ENCODE measurements at places on chromosomes 5 and 9. TPM values are rescaled to one million over a fixed set of nuclear protein-coding genes. Genes with fewer than 3 reads are reported as not detected.

DNA sequence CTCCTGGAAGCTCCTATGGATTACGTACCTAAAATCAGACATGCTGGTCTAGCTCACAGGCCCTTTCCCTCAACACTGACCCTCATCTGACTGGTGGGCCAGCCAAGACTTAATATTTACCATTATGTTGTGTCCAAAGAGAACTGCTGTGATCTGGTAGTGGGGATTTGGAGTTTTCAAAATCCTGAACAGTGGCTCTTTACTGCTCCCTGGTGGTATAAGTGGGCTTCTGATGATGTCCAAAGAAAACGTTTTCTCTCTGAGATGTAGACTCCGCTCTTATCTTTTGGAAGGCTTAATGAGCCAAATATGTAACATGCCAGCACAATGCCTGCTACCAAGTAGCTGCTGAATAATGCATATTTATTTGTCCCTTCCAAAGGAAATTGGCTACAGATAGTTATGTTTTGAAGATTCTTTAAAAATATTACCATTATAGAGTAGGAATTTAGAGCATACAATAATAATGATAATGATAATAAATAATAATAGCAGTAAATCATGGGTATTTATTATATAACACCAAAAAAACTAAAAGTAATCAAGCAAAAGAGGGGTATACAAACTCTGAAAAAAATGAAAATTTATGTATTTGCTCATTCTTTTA lies 406.6 kb upstream of the TNC start:
- H3K27me3 ChIP-seq = no peaks in the 10 kb centered on the region
- no peak overlapping the region for H3K4me3 ChIP-seq
- H3K36me3 ChIP-seq = no peaks in the 10 kb centered on the region
- no peaks in the 10 kb centered on the region for H3K4me1 ChIP-seq
- H3K27ac ChIP-seq = no peak overlapping the region

GRCh38 chr5:143032581-143032836 lies 262.3 kb downstream of the ARHGAP26 start:
- no peaks in the 10 kb centered on the region for H3K36me3 ChIP-seq
- no peak overlapping the region for H3K27ac ChIP-seq
- no peak overlapping the region for H3K4me3 ChIP-seq

DNA sequence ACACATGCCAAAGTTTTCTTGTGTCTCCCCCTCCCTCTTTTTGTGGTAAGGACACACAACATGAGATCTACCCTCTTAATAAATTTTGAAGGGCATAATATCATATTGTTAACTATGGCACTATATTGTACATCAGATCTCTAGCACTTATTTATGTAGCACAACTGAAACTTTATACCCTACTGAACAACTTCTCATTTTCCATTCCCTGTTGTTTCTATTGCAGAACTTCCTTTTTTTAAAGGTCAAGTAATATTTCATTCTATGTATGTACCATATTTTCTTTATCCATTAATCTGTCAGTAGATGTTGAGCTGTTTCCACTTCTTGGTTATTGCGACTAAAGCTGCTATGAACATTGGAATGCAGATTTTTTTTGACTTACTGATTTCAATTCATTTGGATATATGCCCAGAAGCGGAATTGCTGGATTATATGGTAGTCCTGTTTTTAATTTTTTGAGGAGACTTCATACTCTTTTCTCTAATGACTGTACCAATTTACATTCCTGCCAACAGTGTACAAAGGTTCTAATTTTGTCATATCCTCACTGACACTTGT lies 305.3 kb downstream of the PRR16 start:
- H3K4me1 ChIP-seq = no peaks in the 10 kb centered on the region
- no peak overlapping the region for H3K4me3 ChIP-seq
- no peak overlapping the region for H3K27ac ChIP-seq
- no peaks in the 10 kb centered on the region for H3K27me3 ChIP-seq

- H3K27ac ChIP-seq = peak overlapping the region; percentile 43
- H3K27me3 ChIP-seq = no peaks in the 10 kb centered on the region
- H3K36me3 ChIP-seq = no peaks in the 10 kb centered on the region
- peaks cover 57% of the 10 kb centered on the region for H3K4me1 ChIP-seq
- DNase-seq = no peak
- H3K4me3 ChIP-seq = no peak overlapping the region
These were observed 22.3 kb downstream of the NTNG2 start for GRCh38 chr9:132184124-132184523.

The FOXD4L5 gene
- 0.34 TPM for total RNA-seq

The TRIM36 gene
- total RNA-seq = 18.9 TPM

Data from neural crest cell (in vitro differentiated cells).